Putamen (tissue), 1 donor: ENCODE measurements at places on chromosomes 5 and 9.
A peak's percentile ranks its signal among the peaks of the same experiment; 100 is the strongest.

GRCh38 chr9:8860925-8861324, 1061.3 kb upstream of the DMAC1 start:
- DNase-seq = no peak

DNA sequence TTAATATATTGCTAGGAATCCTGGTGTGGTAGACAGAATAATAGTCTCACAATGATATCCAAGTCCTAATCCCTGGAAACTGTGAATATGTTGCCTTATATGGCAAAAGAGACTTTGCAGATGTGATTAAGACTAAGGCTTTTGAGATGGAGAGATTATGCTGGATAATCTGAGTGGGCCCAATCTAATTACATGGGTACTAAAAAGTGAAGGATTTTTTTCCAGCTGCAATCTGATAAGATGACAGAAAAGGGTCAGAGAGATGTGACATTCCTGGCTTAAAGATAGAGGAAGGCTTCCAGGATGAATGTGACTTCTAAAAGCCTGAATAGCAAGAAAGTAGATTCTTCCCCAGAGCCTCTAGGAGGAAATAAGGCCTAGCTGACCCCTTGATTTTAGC, 80.7 kb upstream of the MPDZ start:
- DNase-seq = no peak

- no peak for DNase-seq
These were observed 314.3 kb downstream of the PDE4D start for GRCh38 chr5:59579101-59579823.

GRCh38 chr5:1555011-1555807, 31.4 kb upstream of the LPCAT1 start:
- no peak for DNase-seq

GRCh38 chr9:75231167-75231566, 142.9 kb downstream of the OSTF1 start:
- no peak for DNase-seq

DNA sequence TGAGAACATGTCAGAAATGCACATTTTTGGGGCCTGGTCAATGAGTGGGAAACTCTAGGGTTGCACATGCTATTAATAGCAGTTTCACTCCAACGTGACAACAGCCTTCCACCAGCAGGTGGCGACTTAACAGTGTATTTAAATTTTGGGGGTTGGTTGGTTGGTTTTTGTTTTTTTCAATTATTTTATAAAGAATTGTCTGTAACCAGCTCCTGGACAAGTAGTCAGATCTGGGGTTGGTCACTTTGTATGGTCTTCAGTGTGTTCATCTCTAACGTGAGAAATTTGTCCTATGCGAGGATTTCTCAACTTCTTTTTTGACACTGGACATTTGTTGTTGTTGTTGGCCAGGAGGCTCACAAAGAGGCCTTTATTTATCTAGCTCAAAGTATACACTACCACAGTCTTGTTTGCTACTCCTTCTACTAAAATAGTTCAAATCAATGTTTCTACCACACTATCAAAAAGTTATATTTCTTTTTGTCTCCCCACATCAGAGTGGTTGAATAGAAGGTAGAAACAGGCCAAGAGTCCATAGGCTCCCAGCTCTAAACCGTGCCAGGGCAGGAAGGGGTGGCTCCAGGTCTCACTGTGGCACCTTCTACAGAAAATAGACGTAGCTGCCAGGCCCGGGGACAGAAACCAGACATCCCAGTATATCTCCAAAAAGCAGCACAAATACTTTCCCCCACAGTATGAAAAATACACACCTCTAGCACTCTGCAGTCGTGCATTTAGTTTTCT, 110.4 kb downstream of the TRPM6 start:
- peak; percentile 71 for DNase-seq

DNA sequence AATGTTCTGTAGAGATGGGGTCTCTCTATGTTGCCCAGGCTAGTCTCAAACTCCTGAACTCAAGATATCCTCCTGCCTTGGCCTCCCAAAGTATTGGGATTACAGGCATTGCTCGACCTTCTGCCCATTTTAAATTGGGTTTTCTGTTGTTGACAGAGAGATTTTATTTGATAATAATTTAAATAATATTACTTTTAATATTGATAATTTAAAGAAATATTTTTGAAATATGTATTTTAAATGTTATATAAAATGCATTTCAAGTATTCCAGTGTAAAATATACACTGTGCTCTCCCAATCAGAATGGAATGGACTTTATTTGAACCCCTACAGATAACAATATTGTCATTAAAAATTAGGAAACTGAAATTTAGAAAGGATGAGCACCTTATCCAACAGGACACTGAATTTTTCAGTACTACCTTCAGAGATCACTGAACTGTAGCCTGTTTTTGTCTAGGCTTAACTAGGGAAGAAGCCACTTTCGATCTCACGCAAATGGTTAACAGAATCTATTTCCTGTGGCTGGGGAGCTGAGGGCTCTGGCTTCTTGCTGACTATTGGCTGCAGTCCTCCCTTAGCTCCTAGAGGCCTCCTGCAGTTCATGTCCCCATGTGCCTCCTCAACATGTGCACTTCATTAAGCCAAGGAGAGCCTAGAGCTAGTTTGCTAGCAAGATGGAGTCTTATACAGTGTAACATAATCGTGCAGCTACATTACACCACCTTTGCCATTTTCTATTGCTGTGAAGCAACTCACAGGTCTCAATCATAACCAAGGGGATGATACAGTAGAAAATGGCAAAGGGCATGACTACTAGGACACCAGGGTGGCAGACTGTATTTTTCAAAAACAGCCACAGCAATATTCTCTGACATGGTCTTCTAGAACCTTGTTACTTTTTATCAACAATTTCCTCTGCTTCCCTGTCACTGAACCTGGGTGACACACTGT, 150.0 kb downstream of the CDC42SE2 start:
- no peak for DNase-seq

GRCh38 chr9:111728617-111729366, 65.9 kb downstream of the SHOC1 start:
- DNase-seq = no peak

DNA sequence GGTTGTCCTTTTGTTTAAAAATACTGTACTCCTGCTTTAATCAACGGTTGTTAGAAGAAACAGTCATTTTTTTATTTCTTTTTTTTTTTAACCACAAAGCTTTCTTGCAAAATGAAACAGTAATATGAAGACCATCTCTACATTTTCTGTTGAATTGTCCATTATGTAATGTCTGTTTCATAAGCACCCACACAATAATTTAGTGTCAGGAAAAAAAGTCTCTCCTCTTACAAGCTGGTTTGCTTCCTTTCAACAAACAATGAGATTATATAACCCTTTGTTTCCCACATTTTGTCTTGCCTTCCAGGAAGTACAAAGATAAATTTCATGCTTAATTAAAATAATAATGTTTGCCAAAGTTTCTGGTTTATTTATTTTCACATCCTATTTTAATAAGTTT, 16.7 kb downstream of the CTNNAL1 start:
- DNase-seq = no peak

- DNase-seq = no peak
These were observed 200.3 kb downstream of the TLE1 start for GRCh38 chr9:81489046-81489445.

GRCh38 chr9:8156346-8156745, 356.8 kb upstream of the DMAC1 start:
- DNase-seq = peak; percentile 22

GRCh38 chr9:69658987-69659675, 13.0 kb downstream of the APBA1 start:
- no peak for DNase-seq

- no peak for DNase-seq
These were observed 31.2 kb downstream of the PHAX start for GRCh38 chr5:126631920-126632319.

DNA sequence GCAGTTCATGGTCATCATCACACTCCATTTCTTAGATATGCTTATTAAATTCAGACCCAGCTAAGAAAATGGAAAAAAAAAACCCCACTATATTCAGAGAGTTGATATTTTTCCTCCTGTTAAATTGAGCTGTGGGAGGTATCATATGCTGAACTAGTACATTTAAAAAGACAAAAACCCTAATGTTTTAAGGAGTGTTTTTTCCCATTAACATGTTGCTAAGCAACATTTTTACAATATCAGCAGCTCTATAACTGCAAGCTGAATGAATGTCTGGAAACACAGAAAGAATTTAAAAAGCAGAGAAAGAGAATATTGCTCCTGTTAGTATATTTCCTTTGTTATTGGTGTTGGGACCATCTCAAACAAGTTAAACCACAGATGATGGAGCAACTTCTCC, 265.8 kb upstream of the GRIA1 start:
- DNase-seq = no peak

DNA sequence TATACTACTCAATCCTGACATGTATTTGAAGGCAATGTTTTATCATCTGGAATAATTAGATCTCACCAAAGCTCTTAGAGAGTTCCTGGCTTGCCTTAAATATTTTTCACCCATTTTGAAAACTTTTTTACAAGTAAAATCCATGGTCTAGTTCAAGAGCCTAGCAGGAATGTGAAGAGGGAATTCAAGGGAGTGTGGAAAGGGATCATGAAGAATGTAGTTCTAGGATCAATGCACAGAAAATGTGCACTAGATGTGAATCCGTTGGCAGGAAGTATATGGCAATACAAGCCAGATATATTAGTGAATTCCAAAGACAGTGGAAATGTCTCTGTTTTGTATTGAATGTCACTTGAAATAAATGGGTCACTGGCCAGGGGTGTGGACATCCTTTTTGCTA, 167.9 kb upstream of the MOCS2 start:
- no peak for DNase-seq

GRCh38 chr5:36915653-36916052, 39.1 kb downstream of the NIPBL start:
- DNase-seq = no peak

- no peak for DNase-seq
These were observed 106.1 kb downstream of the NUDT12 start for GRCh38 chr5:103456476-103456875.

- no peak for DNase-seq
These were observed 38.0 kb downstream of the VAV2 start for GRCh38 chr9:133953976-133954709.

DNA sequence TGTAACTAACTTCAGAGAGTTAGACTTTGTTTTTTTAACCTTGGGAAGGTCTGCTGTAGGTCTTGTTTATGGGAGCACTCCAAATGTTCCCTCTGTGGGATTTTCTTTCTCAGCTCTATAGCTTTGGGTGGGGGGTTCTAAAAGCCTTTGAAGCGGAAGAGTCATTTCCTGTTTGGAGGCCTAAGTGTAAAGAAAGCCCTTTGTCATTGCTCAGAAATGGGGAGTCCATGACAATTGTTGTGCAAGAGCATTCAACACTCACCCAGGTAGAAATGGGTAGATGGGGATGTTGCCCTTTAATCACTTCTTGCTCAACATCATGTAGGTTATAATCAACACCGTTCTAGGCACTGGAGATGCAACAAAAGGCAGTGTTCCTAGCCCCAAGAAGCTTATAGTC, 30.3 kb upstream of the MAST4 start:
- no peak for DNase-seq

GRCh38 chr5:10588779-10589447, 25.0 kb downstream of the ANKRD33B start:
- DNase-seq = no peak

DNA sequence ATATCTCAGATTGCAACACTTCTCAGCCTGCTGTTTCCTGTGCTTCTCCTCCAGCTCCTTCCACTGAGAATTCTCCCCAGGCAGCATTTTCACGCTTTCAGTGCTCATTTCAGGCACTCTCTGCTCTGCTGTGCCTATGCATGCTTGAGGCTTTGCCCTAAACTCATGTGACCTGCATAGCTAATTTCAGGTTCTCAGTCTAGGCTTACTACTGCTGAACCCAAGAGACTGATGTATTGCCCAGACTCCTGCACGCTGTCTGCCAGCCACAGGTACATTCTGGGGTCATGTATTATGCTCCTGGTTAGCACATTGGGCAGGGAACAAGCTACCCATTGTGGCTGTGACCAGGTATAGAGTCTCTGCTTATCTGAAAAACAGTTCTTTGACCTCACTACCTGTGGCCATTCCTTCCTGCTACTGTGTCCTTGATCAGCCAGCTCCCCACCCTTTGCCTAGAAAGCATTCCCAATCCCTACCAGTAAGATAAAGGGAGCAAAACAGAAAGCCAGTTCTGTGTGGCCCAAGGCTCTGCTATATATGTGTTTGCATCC, 34.7 kb downstream of the PIP5K1B start:
- no peak for DNase-seq

GRCh38 chr5:107090506-107090905, 580.2 kb downstream of the EFNA5 start:
- DNase-seq = no peak

GRCh38 chr9:112793213-112793810, 42.8 kb downstream of the SNX30 start:
- DNase-seq = peak; percentile 69

- DNase-seq = peak; percentile 19
These were observed 227.8 kb downstream of the NSG2 start for GRCh38 chr5:174273325-174273724.

- no peak for DNase-seq
These were observed 123.1 kb upstream of the PJA2 start for GRCh38 chr5:109532773-109533364.

GRCh38 chr9:36868586-36869282, 165.3 kb downstream of the PAX5 start:
- DNase-seq = no peak
